IgD-negative memory B cell (primary cell): ENCODE measurements at places on chromosomes 16 and 17. TPM values are rescaled to one million over a fixed set of nuclear protein-coding genes. Genes with fewer than 3 reads are reported as not detected.

Gene CD300A
- polyA plus RNA-seq: 28.0 TPM

Gene WDR45B
- 32.1 TPM for polyA plus RNA-seq

Gene MYH13
- not detected for polyA plus RNA-seq

Gene IGF2BP1
- polyA plus RNA-seq: not detected

Gene TSPAN10
- 0.36 TPM for polyA plus RNA-seq

Gene KRTAP3-1
- not detected for polyA plus RNA-seq

Gene NDRG4
- polyA plus RNA-seq: 0.81 TPM

Gene PCTP
- polyA plus RNA-seq: 1.9 TPM

Gene GPR139
- not detected for polyA plus RNA-seq
